Lower lobe of right lung (tissue), 2 donors: ENCODE measurements at places on chromosomes 7 and 10. TPM values are rescaled to one million over a fixed set of nuclear protein-coding genes. Genes with fewer than 3 reads are reported as not detected.

- no peak overlapping the region for H3K4me3 ChIP-seq
- H3K27ac ChIP-seq = no peak overlapping the region
- no peaks in the 10 kb centered on the region for H3K4me1 ChIP-seq
- DNase-seq = no peak
- no peaks in the 10 kb centered on the region for H3K36me3 ChIP-seq
Observed at GRCh38 chr7:28726555-28726954, 231.6 kb downstream of the TRIL start.

- no peak overlapping the region for H3K27ac ChIP-seq
- no peak for DNase-seq
Observed at GRCh38 chr10:7649673-7650300, 17.0 kb downstream of the ITIH5 start.

- no peak overlapping the region for H3K27ac ChIP-seq
- no peaks in the 10 kb centered on the region for H3K36me3 ChIP-seq
- no peak for DNase-seq
Observed at GRCh38 chr7:8290645-8291308, 28.8 kb upstream of the ICA1 start.

The FXYD4 gene
- total RNA-seq = not detected
